NCI-H526 (cell line): ENCODE measurements at places on chromosomes 7 and 10.

DNA sequence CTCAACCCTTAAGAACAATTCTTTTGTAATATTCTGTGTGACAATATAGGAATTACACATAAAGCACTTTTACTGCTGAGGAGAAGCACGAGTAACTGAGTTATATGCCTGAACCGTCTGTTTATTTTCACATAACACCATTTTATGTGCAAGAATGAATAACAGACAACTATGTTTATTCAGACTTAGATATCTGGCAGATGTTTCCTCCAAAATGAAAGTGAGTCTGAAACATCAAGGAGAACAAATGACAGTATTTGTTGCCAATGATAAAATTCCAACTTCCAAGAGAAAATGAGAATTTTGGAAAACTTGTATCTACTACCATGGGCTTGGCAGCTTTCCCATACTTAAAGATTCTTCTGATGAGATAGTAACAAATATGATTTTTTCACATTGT is 51.4 kb downstream of the DNMBP start:
- DNase-seq: no peak

GRCh38 chr7:84900215-84900614 is 286.6 kb downstream of the SEMA3D start:
- DNase-seq: no peak

- DNase-seq: no peak
These were observed 36.8 kb downstream of the COL28A1 start for GRCh38 chr7:7498856-7499255.

DNA sequence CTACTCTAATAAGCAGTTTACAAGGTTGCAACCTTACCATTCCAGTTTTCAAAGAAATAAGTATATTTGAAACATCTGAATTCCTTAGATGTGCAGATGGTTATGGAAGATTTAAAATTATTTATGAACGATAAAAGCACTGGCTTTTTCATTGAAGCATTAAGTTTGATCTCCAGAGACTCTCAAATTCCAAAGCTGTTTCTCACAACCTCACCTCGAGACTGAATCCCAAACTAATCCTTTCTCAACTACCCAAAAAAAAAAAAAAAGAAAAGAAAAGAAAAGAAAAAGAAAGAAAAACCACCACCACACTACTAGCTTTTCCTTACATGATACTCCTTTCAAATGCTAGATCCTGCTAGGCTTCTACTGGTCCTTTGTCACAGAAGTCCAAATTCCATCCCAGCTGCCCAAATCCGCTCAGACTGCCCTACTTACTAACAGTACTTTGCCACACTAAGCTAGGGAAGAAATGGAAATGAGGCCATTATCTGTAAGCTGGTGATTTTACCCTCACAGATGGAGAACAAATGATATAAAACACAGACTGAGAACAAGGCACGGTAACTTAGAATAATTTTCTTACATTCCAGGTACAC is 100.6 kb upstream of the CDK1 start:
- DNase-seq: no peak

DNA sequence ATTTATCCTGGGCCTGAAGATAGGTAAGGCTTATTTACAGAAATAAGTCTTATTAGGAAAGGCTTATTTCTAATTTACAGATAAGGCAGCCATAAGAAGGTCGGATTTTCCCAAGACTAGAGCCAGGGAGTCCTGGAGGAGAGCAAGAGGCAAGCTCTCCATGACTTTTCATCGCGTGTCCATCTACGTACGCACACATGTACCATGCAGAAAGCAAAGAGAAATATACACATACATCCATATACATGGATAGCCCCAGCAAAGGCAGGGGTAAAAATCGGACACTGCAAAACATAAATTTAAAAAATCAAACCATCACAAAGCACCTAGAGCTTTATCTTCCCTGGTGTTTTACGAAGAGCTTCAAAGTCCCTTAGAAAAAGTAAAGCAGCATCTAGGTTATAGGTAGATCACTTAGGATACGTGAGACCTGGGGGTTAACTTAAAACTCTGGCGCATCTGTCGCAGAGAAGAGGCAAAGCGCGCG is 25.8 kb upstream of the ZRANB1 start:
- peak; percentile 39 for DNase-seq

DNA sequence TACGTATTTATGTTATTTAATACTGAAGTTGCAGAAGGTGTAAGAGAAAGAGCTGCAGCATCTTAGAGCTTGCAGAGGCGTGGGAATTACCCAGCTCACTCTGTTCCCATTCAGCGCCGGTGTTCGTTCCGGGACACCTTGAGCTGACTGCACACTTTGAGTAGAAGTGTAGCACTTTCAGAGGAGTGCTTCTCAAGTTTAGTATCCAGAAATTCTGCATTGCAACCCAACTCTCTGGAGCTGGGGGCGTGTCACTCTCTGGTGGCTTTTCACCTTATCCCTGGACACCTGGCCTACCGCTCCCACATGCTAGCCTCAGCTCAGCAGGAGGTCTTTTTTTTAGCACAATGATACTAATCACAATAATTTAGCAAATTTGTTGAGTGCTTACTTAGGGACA is 66.4 kb upstream of the SHH start:
- DNase-seq: no peak

DNA sequence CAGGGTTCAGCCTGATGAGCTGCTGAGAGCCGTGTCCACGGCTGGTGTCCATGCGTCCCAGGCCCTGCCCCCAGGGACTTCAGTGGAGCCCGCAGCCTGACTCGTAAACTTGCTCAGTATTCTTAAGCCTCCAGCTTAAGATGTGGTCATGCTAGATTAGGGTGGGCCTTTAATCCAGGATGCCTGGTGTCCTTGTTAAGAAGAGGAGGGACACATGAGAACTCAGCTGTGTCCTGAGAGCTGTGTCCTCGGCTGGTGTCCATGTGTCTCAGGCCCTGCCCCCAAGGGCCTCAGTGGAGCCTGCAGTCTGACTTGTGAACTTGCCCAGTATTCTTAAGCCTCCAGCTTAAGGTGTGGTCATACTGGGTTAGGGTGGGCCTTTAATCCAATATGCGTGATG is 23.0 kb downstream of the DOCK1 start:
- no peak for DNase-seq

DNA sequence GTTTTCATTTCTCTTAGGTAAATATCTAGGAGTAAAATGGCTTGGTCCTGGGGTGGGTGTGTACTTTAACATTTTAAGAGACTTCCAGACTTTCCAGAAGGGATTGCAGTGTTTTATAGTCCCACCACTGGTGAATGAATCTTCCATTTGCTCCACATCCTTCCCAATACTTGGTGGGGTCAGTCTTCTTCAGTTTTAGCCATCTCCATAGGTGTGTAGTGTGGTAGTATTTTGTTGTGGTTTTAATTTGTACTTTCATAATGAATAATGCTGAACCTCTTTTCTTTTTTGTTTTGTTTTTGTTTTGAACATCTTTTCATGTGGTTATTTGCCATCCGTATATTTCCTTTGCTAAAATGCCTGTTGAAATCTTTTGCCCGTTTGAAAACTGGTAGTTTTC is 86.4 kb downstream of the ANKRD61 start:
- no peak for DNase-seq
